ENCODE measurements at places on chromosomes 2 and 18.

DNA sequence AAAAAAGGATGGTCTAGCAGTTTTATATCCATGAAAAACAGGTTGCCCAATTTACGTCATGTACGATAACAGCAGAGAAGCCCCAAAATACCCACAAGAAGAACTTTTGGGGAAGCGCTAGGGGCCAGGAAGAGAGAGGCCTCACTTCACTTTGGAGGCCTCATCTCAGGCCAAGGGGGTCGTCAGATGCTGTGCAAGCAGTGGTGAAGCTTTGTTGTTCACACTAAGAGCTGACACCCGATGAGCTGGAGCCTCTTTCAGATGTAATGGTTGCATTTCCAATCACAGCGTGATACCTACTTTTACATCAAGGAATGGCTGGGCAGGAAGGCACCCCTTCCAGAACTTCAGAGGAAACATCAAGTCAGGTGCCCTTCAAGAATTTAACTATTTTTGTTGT, 242.3 kb upstream of the PXDN start:
- ATAC-seq, result no peak

DNA sequence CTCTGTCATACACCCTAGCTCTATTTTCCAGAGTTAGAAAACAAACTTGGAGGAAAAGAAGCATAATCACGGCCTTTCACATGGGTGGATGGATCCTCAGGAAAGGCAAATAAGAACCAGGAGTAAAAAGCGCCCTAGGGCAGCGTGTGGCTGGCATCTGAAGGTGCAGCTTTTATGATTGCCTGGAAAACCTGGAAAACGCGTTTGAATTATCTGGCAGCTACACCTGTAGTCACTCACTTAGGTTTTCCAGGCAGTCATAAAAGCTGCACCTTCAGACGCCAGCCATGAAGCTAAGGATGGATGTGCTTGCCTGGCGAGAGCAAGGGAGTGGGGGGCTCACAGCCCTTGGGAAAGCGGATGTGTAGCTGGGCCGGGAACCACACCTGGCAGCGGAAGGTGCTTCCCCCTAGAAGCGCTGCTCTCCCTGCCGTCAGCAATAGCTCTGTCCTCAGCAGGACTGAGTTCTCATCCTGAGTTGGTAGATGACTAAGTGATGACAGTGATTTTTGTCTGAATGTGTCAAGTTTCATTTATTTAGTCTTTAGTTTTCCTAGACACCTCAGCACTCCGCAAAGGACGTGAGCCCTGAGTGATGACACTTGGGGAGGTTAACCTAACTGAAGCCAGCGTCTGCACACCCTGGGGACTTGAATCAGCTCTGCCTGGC, 82.0 kb downstream of the DCDC2C start:
- ATAC-seq, result no peak

GRCh38 chr2:135663148-135663700, 78.4 kb upstream of the UBXN4 start:
- ATAC-seq, result no peak

DNA sequence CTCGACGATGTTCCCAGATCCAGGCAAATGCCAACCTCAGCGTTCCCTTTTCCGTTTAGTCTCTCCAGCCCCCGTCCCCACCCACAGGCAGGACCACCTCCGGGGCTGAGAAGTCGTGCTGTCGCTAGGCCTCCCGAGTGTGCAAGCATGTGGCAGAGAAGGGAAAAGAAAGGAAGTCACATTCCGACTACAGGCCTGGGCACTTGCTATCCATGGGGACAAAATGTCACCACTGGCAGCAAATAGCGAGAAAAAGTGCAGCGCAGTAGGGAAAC, 420 bp downstream of the PIGN start:
- ATAC-seq, result no peak

- ATAC-seq, result no peak
Measured at GRCh38 chr2:138107288-138107687, 143.0 kb downstream of the HNMT start.

GRCh38 chr2:38128653-38129052, 52.7 kb upstream of the CYP1B1 start:
- ATAC-seq, result no peak

DNA sequence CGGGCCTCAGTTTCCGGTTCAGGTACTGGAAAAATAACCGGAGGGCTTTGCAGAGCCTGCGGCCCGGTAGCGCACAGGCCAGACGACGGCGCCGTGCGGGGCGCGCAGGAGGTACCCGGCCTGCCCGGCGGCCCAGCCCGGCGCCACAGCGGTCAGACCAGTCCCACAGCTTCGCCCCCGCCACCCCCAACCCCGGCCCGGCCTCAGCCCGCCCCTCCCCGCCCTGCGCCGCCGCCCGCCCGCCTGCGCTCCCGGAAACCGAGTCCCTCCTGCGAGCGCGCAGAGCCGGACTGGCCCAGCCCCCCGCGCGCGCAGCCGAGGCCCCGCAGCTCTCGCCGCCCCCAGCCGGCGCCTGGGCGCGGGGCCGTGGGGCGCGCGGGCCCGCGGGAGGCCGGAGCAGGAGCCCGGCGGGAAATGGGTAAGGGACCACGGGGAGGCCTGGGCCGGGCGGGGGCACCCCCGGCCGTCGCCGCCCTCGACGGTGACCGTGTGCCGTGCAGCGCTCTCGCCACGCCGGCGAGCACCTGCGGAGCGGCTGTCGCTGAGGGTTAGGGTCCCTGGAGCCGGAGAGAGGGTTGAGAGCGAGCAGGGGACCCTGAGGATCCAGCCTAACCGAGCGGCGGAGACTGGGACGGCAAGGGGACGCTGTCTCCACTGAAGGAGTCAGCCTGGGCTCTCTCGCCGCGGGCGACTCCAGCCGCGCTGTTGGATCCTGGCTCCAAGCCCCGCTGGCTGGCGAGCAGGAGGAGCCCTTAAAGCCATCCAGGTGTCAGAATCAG, 16.5 kb upstream of the PSD4 start:
- ATAC-seq, result peak; percentile 68

- ATAC-seq, result no peak
Measured at GRCh38 chr2:138897274-138897673, 117.1 kb upstream of the NXPH2 start.

- ATAC-seq, result no peak
Measured at GRCh38 chr2:189594305-189594704, 13.7 kb upstream of the SLC40A1 start.

GRCh38 chr18:74155276-74155675, 7.0 kb downstream of the TIMM21 start:
- ATAC-seq, result no peak

- no peak for ATAC-seq
Measured at GRCh38 chr2:143729296-143729814, 600.1 kb downstream of the ARHGAP15 start.

GRCh38 chr2:15666861-15667808, 75.5 kb downstream of the DDX1 start:
- no peak for ATAC-seq

- no peak for ATAC-seq
Measured at GRCh38 chr2:124437811-124438210, 412.7 kb downstream of the CNTNAP5 start.

DNA sequence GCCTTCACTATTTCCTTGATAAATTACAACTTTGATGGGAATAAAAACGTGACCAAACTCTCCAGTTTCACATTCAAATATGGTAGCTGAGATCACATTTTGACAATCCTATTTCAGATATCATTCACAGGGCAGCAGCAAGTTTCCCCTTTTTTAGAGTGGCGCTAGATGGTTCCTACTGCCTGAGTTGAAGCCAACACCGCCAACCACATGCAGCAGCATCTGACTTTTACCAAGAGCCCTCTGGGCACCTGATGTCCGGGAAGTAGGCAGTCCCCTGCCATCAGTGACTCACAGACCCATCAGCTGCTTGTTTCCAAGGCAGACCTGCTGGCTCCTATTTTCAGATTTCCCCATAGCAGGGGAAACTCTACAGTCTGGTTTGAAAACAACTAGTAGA, 4.0 kb upstream of the MREG start:
- no peak for ATAC-seq

- no peak for ATAC-seq
Measured at GRCh38 chr18:63070767-63071502, 248.6 kb downstream of the BCL2 start.

GRCh38 chr2:28135324-28135723, 244.8 kb downstream of the BABAM2 start:
- ATAC-seq, result no peak

DNA sequence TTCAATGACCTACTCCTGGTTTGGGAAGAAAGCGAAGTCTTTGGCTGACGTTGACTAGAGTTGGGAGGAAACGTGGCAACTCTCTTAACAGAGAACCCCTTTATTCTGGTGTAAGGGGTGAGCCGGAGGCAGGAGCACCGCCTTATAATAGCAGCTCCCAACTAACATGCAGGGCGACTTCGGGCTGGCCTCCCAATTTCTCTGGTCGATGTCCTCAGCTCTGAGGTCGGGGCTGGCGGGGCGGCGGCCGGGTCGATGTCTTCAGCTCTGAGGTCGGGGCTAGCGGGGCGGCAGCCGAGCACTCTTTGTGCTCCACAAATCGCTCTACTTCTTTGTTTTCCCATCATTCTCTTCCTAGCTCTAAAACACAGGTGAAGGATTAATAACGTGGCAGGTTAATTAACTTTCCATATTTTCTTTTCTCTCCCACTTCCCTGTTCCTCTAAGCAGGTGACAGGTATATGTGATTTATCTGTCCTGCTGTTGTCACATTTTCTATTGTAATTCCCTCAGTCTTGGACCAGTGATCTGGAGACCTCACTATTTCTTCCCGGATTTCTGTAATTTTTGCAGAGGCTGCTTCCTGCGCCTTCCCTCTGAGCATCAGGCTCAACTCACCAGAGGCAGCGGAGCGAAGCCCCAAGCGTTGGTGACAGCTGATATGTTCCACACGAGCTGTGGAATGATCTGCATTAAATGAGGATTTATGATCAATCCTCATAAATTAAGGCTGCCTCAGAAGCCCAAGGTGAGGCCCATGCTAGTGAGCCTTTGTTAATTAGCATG, 64.3 kb downstream of the ACKR3 start:
- ATAC-seq, result no peak

DNA sequence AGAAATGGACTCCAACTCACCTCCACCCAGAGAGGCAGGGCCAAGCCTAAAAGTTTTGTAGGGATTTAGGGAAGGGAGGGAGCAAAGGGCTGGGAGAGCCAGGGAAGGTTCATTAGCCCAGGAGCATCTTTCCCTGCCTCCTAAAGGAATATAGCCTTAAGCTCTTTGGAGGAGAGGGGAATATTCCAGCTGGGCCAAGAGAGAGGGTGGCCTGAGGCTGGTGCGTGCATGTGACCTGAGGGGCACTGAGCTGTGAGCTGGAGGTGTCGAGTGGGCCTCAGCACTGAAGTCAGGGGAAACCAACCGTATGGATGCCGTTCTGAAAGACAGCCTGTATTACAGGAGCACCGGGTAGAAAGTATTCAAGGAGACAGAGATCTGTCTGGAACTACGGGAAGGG, 112.6 kb downstream of the KLHL29 start:
- no peak for ATAC-seq

DNA sequence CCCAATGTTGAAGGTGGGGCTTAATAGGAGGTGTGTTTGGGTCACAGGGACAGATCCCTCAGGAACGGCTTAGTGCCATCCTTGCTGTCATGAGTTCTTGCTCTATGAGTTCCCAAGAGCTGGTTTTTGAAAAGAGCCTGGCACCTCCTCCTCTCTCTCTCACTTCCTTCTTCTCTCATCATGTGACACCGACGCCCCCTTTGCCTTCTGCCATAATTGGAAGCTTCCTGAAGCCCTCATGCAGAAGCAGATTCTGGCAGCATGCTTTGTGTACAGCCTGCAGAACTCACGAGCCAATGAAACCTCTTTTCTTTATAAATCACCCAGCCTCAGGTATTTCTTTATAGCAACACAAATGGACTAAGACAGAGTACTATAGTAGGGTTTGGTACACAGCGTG, 100.4 kb upstream of the SH3BP4 start:
- no peak for ATAC-seq

DNA sequence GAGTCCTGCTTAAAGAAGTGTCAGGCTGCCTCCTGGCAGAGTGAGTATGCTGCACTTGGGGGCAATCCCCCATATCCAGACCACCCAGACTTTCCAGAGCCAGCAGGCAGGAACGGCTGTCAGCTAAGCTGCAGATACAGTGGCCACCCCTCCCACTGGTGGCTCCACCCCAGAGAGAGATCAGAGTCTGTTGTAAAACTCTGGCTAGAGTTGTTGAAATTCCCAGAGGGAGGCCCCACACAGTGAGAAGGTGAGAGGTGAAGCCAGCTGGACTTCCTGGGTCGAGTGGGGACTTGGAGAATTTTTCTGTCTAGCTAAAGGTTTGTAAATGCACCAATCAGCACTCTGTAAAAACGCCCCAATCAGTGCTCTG, 533.8 kb upstream of the ACVR2A start:
- ATAC-seq, result no peak

DNA sequence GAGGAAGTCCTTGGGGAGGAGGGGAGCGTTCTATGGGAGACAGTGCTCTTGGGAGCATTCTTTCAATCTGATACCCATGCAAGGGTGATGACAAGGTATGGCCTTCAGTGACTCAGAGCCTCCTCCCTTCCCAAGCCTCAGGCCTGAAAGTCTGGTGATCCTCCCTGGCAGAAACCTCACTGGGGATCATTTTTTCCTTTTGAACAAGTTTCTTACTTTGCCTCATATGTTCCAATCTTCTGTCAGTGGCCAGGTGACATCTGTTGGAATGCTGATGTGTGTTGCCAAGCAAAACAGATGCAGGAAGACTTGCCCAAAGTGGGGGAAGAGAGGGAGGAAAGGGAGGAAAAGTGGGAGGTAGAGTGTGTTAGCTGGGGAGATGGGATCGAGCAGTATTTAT, 224.8 kb downstream of the NEDD4L start:
- no peak for ATAC-seq

- ATAC-seq, result no peak
Measured at GRCh38 chr2:75525434-75526310, 35.1 kb downstream of the EVA1A start.

DNA sequence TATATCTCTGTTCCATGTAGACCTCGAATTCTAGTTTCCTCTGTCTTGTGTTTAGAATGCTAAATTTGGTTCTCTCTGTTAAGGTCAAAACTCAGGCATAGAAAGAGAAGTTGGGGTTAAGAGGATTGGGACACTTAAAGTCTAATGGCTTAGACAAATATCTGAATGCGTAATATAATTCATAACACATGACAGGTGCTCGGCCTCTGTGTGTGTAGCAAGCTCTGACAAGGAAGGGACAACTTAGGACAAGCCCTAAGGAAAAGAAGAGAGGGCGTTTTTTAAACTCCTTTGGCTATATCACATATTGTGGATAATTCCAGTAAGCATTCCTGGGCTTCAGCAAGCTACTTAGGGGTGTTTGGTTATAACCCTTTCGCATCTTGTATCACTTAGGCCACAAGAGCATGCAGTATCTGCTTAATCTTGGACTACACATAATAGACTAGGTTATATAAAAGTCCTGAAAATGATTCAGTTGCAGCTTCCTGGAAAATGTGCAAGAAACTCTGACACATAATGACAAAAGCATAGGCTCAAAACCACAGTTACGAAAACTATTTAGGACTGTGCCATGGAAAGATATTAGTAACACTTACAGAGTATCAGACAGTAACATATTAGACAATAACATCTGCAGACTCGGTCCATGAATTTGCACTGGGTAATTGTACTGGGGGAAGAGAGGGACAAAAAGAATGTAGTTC, 16.1 kb upstream of the CREB1 start:
- peak; percentile 81 for ATAC-seq

GRCh38 chr2:171583566-171583965, 61.3 kb downstream of the CYBRD1 start:
- no peak for ATAC-seq
